Natural killer cell (primary cell): ENCODE measurements at places on chromosomes 16 and 17. TPM values are rescaled to one million over a fixed set of nuclear protein-coding genes. Genes with fewer than 3 reads are reported as not detected.

DNA sequence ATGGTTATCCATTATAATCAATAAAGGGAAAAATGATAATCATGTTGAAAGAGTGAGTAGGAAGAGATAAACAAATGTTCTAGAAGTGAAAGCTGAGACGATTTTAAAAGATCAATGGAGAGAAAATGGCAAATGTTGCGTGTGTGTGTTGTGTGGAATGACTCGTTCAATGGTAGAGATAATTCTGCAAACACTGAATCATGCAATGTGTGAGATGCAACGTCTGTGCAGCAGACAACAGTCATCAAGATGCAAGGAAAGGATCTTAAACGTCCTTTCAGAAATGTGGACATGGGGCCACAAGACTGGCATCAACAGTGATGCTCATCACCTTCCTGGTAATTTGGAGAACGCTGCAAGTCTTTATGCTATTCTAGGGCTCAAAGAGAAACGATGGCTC lies 124.4 kb downstream of the CDYL2 start:
- H3K4me1 ChIP-seq, result no peaks in the 10 kb centered on the region
- DNase-seq, result no peak
- H3K27me3 ChIP-seq, result no peaks in the 10 kb centered on the region
- no peak overlapping the region for H3K27ac ChIP-seq
- no peak overlapping the region for H3K4me3 ChIP-seq

GRCh38 chr17:9241371-9241712 lies 220.0 kb downstream of the NTN1 start:
- H3K36me3 ChIP-seq, result no peaks in the 10 kb centered on the region
- no peaks in the 10 kb centered on the region for H3K27me3 ChIP-seq

DNA sequence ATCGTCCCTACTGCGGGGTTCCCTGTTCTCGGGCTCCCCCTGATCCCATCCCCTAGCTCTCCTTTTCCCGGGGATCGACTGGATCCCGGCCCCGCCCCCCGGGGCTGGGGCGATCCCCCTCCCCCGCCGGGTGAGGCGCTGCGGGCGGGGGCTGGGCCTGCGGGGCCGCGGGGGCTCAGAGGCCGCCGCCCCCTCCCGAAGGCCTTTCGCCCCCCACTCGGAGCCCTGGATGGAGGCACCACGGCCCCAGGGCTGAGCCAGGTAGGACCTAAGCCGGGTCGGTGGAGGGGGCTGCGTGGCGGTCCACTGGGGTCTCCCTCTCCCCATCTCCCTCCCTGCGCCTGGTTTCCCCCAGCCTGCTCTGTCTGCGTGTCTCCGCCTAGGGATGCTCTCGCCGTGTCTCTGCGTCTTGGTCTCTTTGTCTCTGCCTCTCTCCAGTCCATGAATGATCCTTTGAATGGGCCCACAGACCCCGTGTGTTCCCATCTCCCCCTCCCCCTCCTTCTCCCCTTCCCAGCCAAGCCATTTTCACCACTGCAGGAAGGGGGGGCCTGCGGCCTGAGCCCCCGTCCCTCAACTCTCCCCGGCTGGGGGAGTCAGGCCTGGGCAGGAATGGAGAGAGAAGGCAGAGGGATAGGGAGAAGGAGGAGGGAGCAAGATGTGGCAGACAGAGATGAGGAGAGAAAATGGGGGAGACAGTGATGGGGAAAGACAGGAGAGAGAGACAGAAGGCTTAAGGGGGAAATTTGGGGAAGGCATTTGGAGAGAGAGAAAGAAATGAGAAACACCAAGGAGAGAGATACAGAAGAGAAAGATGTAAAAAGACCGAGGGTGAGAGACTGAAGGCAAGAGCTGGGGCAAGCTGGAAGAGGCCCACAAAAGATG lies 1.7 kb upstream of the TMEM256 start:
- peaks cover 28% of the 10 kb centered on the region for H3K4me1 ChIP-seq
- DNase-seq, result no peak
- peak overlapping the region; percentile 69 for H3K4me3 ChIP-seq
- H3K36me3 ChIP-seq, result no peaks in the 10 kb centered on the region
- no peak overlapping the region for H3K27ac ChIP-seq

Gene SLC46A1
- total RNA-seq, result 0.55 TPM

- no peak overlapping the region for H3K4me3 ChIP-seq
- DNase-seq, result no peak
- H3K36me3 ChIP-seq, result no peaks in the 10 kb centered on the region
- H3K27ac ChIP-seq, result no peak overlapping the region
- H3K4me1 ChIP-seq, result no peaks in the 10 kb centered on the region
Measured at GRCh38 chr16:79362300-79362970, 238.1 kb downstream of the MAF start.

Gene ARL5C
- not detected for total RNA-seq

GRCh38 chr17:55366020-55366481 lies 55.6 kb downstream of the MMD start:
- H3K36me3 ChIP-seq, result no peaks in the 10 kb centered on the region
- peaks cover 5% of the 10 kb centered on the region for H3K27me3 ChIP-seq
- no peak for DNase-seq
- no peak overlapping the region for H3K4me3 ChIP-seq
- H3K4me1 ChIP-seq, result peaks cover 5% of the 10 kb centered on the region
- no peak overlapping the region for H3K27ac ChIP-seq

DNA sequence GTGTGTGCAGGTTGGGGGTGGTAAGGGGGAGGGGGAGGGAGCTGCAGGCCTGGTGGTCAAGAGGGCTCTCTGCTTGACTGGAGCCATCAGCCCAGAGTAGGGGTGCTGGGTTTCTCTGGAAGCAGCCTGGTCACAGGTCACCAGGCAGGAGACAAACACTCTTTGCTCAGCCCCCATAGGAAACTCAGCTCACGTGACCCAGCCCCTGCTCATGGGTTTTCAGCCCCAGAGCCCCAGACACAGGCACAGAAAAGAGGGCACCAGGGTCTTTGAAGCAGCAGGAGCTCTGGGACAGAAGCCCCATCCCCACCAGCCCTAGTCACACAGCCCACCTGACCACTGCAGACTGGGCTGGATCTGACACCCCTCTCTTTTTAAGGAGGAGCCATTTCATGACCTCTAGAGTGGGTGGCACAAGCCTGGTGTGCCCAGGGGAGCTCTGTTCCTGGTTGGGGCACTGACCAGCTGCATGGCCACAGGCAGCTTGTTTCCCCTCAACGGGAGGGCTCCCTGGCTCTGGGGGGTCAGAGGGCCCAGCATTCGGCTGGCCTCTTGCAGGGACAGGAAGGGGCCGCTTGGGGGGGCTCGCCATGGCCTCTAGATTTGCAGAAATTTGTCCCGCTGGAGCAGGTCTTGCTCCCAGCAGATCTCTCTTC lies 13.8 kb upstream of the CD79B start:
- peak overlapping the region; percentile 68 for H3K27ac ChIP-seq
- peak; percentile 35 for DNase-seq
- H3K4me1 ChIP-seq, result peaks cover 41% of the 10 kb centered on the region
- no peaks in the 10 kb centered on the region for H3K36me3 ChIP-seq
- H3K27me3 ChIP-seq, result no peaks in the 10 kb centered on the region
- H3K4me3 ChIP-seq, result peak overlapping the region; percentile 26

DNA sequence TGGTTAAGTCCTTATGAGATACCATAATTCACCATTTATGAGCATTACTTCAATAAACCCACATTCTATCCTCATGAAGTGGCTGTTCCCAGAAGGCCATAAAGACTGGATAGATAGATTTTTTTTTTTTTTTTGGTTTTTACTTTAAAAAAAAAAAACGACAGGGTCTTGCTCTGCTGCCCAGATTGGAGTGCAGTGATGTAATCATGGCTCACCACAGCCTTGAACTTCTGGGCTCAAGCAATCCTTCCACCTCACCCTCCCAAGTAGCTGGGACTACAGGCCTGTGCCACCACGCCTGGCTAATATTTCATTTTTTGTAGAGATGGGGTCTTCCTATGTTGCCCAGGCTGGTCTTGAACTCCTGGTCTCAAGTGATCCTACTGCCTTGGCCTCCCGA lies 102.3 kb downstream of the XYLT1 start:
- peaks cover 85% of the 10 kb centered on the region for H3K4me1 ChIP-seq
- DNase-seq, result no peak
- no peaks in the 10 kb centered on the region for H3K36me3 ChIP-seq
- H3K27ac ChIP-seq, result peak overlapping the region; percentile 92

Gene NACA2
- total RNA-seq, result not detected

DNA sequence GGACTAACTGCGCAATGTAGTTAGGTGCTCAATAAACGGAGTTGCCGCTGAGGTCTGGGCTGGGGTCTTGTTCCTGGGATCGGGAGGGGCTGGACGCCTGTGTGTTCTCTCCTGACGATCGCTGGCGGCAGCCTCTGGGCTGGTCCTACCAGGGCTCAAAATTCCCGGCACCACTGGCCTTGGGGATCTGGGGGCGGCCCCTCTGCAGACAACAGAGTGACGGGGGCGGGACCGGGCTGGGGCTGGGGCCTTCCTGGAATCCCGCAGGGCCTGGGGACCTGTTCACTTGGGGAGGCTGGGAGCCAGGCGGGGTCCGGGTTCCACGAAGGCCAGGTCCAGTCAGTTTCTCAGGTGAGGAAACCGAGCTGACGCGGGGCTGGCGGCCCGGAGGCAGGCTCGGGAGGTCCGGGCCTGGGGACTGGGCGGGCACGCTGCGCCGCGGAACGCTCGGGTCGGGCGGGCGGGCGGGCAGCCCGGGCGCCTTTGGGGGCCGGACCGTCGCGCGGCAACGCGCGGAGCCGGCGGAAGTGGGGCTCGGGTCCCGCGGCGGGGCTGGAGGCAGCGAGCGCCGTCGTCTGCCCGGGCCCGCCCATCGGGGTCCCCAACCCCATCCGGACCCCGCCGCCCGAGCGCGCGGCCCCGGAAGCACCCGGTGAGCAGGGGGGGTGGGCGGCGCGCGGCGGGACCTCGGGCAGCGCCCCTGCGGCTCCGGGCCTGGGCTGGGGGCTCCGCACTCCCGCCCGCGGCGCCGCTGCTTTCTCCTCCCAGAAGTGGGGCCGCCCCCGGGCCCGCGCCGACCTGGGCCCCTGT lies at the start of gene PIGQ:
TSS of gene PIGQ (plus strand) at position 524 of the 810 bp plus-strand sequence. CDS start 4,107 bp downstream, outside the sequence.
- DNase-seq, result peak; percentile 56
- H3K36me3 ChIP-seq, result peaks cover 2% of the 10 kb centered on the region
- H3K4me3 ChIP-seq, result peak within 1 kb of the TSS; percentile 55
- peaks cover 43% of the 10 kb centered on the region for H3K4me1 ChIP-seq
- H3K27me3 ChIP-seq, result no peaks in the 10 kb centered on the region

Gene TAF15
- 214 TPM for total RNA-seq

Gene VWA3A
- 0.28 TPM for total RNA-seq

GRCh38 chr16:75304521-75305363 lies 53.3 kb upstream of the BCAR1 start:
- H3K27ac ChIP-seq, result no peak overlapping the region
- no peak for DNase-seq
- peaks cover 9% of the 10 kb centered on the region for H3K27me3 ChIP-seq

- no peaks in the 10 kb centered on the region for H3K27me3 ChIP-seq
- H3K4me3 ChIP-seq, result no peak overlapping the region
- no peak overlapping the region for H3K27ac ChIP-seq
Measured at GRCh38 chr16:5590416-5590815, 492.8 kb upstream of the EEF2KMT start.

GRCh38 chr16:67470359-67470758 lies 10.6 kb downstream of the ATP6V0D1 start:
- H3K27me3 ChIP-seq, result no peaks in the 10 kb centered on the region
- no peak overlapping the region for H3K27ac ChIP-seq
- no peaks in the 10 kb centered on the region for H3K36me3 ChIP-seq
- no peak overlapping the region for H3K4me3 ChIP-seq

GRCh38 chr17:2338315-2338657 lies 985 bp downstream of the SGSM2 start:
- H3K4me3 ChIP-seq, result peak overlapping the region; percentile 60
- no peak for DNase-seq
- no peaks in the 10 kb centered on the region for H3K27me3 ChIP-seq
- no peak overlapping the region for H3K27ac ChIP-seq

Gene NPW
- total RNA-seq, result 0.80 TPM

Gene AGRP
- not detected for total RNA-seq

DNA sequence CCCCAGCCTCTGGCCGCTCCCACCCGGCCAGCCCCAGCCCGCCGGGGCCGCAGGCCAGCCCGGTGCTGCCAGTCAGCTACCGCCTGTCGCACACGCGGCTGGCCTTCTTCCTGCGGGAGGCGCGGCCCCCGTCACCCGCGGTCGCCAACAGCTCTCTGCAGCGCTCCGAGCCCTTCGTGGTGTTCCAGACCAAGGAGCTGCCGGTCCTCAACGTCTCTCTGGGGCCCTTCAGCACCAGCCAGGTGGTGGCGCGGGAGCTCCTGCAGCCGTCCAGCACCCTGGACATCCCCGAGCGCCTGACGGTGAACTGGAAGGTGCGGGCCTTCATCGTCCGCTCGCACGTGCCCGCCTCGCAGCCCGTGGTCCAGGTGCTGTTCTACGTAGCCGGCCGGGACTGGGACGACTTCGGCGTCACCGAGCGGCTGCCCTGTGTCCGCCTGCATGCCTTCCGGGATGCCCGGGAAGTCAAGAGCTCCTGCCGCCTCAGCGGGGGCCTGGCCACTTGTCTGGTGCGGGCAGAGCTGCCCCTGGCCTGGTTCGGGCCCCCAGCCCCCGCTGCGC lies 46.8 kb downstream of the TMEM132E start:
- H3K27ac ChIP-seq, result no peak overlapping the region
- peaks cover 17% of the 10 kb centered on the region for H3K27me3 ChIP-seq
- H3K36me3 ChIP-seq, result no peaks in the 10 kb centered on the region
- no peak overlapping the region for H3K4me3 ChIP-seq
- H3K4me1 ChIP-seq, result peaks cover 4% of the 10 kb centered on the region

DNA sequence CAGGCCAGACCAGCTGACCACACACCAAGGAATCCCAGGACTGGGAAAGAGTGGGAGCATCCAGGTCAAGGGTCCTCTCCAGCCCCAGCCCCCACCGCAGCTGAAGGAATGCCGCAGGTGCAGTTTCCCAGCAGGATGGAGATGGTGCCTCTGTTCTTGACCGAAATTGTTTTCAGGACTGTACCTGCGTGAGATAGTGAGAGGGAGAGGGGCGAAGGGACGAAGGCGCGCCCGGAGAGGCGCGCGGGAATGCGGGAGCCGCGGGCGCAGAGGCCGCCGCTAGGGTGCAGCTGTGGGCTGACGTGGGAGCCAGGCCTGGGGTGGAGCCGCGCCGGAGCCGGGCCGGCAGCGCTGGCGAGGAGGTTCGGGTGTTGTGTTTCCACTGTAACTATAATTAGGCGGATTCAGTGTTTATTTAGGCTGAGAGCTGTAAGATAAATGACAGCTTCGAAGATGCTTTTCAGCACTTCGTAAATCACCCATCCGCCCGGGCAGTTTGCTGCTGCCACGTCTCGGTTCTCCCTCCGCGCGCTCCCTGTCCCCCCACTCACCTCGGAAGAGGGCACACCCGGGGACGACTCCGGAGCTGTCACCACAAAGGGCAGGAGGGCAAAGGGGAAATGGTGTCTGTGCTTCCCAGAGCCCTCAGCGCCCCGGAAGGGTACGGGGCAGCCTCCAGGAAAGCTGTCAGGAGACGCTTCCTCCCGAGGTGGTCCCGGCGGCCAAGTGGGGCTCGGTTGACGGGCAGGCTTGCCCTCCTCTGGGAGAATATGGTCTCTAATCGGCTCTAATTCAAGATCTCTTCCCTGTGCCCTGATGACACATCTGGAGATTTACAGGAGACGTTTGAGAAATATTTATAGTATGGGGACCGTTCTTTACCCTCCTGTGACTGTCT lies 38.2 kb downstream of the HOXB1 start:
- H3K27ac ChIP-seq, result no peak overlapping the region
- no peaks in the 10 kb centered on the region for H3K36me3 ChIP-seq
- H3K4me3 ChIP-seq, result peak overlapping the region; percentile 43
- peaks cover 6% of the 10 kb centered on the region for H3K27me3 ChIP-seq

- H3K36me3 ChIP-seq, result no peaks in the 10 kb centered on the region
- H3K4me1 ChIP-seq, result peaks cover under 1% of the 10 kb centered on the region
Measured at GRCh38 chr17:5127910-5128309, 12.1 kb downstream of the USP6 start.

Gene KRTAP2-3
- not detected for total RNA-seq
